Stimulated activated CD4-positive, alpha-beta T cell treated with anti-CD3 and anti-CD28 coated beads, TNF-alpha, amount 100 ng/mL, for 48 hours (primary cell): ENCODE measurements at places on chromosomes 5 and 9.

DNA sequence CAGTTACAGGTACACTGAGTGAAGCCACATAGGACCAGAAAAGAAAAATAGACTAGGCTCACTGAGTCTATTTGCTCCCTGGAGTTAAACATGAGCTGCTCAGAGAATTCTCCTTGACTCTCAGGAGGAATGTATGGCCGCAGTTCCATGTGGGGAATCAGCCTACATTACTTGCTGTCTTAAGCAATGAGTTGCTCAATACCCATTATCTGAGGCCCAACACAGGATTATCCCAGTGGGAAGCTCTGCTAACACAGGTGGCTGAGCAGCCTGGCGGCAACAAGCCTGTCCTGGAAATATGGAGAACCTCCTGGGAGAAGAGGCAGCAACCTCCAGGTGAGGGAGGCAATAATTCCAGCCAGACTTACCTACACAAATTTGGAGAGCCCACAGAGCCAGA lies 177.5 kb upstream of the NREP start:
- DNase-seq: no peak

- no peak for DNase-seq
Measured at GRCh38 chr9:94031946-94032345, 52.3 kb upstream of the PTPDC1 start.

DNA sequence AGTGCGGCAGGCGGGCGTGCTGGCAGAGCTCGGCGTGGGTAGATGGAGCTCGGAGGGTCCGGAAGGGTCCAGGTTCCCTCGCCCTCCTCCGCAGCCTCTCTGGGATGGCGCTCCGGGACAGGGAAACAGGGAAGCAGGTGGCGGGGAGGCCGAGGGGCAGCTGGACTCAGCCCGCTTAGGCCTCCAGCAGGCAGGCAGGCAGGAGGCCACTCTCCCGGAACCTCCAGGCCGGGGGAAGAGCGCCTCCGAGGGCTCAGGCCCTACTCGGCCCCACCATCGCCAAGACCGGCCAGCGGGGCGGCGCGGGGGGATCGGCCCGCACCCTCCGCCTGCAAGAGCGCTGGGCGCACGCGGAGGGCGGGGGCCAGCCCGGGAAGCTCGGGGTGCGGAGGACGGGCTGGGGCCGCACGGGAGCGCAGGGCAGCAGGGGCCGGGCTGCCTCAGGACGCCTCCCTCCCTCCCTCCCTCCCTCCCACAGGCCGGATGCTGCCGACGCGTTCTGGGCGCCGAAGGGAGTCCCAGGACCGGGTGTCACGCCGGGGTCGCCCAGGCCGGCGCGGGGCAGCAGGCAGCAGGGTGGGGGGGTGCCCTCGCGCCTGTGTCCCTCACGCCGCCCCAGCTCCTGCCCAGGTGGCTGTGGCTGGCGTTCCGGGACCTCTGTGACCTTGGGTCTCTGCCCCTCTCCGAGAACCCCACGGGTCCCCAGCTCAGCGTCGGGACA lies 977 bp downstream of the MGAT4B start:
- no peak for DNase-seq

DNA sequence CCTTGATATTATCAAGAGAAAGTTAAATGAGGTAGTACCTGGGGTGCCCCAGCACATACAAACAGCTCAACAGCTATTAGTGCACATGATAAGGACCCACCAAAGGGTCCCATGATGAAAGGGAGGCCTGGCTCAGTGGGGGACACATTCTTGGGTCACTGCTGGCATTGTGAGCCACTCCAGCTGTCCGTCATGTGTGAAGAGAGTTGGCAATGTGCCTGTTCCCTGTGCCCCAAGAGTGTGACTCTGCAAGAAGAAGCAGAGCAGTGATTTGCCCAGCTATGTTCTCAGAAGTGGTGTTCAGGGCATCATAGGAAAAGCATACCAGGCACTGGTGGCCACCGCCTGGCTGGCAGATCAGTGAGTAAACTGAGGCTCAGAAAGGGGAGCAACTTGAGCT lies 37.1 kb upstream of the TDRD7 start:
- DNase-seq: no peak

DNA sequence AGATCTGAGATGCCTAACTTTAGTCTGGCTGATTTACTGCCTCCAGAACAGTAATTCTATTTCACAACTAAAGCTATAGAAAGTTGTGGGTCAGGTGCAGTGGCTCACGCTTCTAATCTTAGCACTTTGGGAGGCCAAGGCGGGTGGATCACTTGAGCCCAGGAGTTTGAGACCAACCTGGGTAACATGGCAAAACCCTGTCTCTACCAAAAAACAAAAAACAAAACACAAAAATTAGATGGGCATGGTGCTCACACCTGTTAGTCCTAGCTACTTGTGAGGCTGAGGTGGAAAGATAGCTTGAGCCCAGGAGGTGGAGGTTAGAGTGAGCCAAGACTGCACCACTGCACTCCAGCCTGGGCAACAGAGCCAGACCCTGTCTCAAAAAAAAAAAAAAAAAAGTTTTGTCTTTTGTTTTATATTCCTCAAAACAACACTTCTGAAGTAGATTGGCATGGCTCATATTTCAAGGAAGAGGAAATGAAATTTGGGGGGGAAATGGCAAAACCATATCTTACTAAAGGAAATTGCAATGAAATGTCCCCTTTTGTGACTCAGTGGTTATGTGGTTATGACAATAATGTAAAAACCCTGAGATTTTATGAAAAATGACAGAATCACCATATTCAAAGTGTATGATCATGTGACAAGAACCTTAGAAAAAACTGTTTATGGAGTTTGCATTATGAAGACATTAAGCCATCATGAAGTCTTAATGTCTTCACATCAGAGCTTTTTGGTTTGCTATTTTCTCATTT lies 16.2 kb downstream of the FNBP1 start:
- no peak for DNase-seq

GRCh38 chr5:36089989-36090388 lies 23.3 kb upstream of the UGT3A2 start:
- DNase-seq: no peak

GRCh38 chr5:82091617-82092016 lies 119.8 kb downstream of the ATG10 start:
- DNase-seq: no peak

DNA sequence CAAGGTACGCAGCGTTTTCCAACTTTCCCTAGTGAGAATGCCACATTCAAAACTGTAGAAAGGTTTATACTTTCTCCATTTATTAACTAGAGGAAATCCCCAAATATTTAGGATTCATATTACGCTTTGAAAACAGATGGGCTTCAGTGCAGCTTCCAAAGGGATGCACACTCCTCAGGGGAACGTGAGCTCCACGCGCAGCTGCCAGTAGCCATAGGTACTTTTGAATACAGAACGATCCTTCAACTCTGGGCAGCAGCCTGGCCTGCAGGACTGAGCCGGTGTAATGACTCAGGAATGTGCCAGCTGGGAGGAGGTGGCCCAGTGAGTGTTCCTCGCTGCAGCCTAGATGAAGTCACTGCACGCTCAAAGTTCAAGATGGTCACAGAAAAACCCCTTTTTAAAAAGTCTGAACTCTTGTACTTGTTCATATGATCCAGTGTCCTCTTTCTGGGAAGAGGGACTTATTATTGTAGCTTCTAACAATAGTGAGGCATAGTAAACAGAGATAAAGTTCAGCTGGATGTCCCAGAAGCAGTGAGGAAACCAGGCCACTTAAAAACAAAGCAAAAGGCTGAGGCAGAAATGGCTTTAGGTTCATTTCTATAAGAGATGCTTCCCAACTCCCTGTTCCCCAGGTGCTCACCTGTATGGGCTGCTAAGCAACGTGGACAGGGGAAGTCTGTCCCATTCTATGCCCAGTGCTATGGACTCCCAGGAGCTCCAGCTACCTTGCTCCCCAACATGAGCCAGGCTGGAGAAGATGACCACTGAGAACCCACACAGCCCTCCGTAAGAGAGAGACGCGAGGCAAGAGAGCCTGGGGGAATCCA lies 130.0 kb downstream of the LHFPL2 start:
- DNase-seq: no peak

GRCh38 chr9:94839398-94839797 lies 112.9 kb downstream of the AOPEP start:
- no peak for DNase-seq

GRCh38 chr9:3243683-3244082 lies 282.1 kb downstream of the RFX3 start:
- no peak for DNase-seq

- no peak for DNase-seq
Measured at GRCh38 chr9:84831377-84831776, 161.8 kb downstream of the NTRK2 start.
